ENCODE measurements at places on chromosomes 5 and 9. TPM values are rescaled to one million over a fixed set of nuclear protein-coding genes. Genes with fewer than 3 reads are reported as not detected.

GRCh38 chr5:91484662-91485061, 101.5 kb upstream of the ARRDC3 start:
- H3K4me1 ChIP-seq, result peaks cover 1% of the 10 kb centered on the region
- H3K27me3 ChIP-seq, result peaks cover 2% of the 10 kb centered on the region
- no peak for DNase-seq
- no peak overlapping the region for H3K27ac ChIP-seq
- H3K4me3 ChIP-seq, result no peak overlapping the region

Gene ICE1
- 34.5 TPM for total RNA-seq

DNA sequence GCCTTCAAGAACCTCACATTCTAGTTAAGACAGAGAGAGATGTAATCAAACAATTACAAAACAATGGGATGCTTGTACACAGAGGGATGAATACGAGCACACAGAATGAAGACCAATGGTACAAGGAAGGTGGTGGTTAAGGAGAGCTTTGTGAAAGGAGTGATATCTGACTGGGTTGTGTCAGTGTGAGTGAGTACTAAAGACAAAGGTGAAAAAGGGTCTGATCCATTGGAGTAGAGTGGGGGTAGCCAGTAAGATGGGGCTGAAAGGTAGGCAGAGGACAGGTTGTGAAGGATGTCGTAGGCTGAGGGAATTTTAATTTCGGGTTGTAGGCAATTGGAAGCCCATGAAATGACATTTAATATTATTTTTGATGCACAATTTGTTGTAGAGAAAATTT, 9.9 kb downstream of the RBM18 start:
- peaks cover 18% of the 10 kb centered on the region for H3K36me3 ChIP-seq
- no peak overlapping the region for H3K4me3 ChIP-seq
- H3K4me1 ChIP-seq, result peaks cover 2% of the 10 kb centered on the region
- no peaks in the 10 kb centered on the region for H3K27me3 ChIP-seq

DNA sequence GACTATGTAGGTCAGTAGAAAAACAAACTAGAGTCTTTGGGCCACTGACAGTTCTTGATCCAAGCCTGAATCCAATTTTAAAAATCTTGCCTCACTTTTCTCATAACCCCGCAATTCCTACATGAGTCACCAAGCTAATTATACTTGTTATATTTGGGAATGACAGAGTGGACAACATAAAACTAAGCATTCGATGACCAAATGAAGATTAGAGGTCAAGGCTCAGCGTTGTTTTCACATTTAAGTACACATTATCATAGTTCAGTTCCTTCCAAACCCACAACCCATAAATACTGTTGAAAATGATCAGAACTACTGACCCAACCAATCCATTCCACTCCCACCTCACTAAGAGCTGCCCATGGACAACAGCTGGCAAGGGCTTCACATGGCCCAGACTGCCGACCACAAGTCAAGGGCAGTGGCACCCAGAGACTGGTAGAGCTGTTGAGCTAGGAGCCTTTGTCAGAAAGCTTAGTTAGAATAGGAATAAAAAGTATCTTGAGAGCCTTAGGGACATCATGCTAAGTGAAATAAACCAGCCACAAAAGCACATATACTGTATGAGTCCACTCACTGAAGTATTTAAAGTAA, 64.2 kb downstream of the MYO10 start:
- H3K27ac ChIP-seq, result no peak overlapping the region
- no peaks in the 10 kb centered on the region for H3K27me3 ChIP-seq
- H3K4me3 ChIP-seq, result no peak overlapping the region
- H3K4me1 ChIP-seq, result no peaks in the 10 kb centered on the region

Gene PCDHGB3
- 0.82 TPM for total RNA-seq

Gene EXOSC2
- total RNA-seq, result 57.2 TPM

DNA sequence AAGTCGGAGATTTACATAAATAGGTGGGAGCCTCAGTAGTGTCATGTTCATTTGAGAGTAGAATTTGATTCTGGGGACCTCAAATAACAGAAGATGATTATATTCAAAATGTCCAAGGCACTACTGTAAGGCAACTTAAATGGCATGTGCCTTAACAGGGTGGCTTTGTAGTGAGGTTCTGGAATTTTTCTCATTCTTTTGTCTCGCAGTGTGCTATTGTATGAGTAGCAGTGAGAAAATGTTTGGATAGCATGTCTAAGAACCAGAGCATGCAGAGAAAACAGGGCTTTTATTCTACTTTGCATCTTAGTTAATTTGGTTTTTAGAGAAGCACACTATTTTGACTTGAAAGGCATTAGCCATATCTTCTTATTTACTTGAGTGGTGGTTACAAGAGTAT, 25.0 kb downstream of the MAST4 start:
- H3K36me3 ChIP-seq, result peaks cover 6% of the 10 kb centered on the region
- DNase-seq, result no peak
- peaks cover 19% of the 10 kb centered on the region for H3K27me3 ChIP-seq
- peak overlapping the region; percentile 9 for H3K4me3 ChIP-seq

DNA sequence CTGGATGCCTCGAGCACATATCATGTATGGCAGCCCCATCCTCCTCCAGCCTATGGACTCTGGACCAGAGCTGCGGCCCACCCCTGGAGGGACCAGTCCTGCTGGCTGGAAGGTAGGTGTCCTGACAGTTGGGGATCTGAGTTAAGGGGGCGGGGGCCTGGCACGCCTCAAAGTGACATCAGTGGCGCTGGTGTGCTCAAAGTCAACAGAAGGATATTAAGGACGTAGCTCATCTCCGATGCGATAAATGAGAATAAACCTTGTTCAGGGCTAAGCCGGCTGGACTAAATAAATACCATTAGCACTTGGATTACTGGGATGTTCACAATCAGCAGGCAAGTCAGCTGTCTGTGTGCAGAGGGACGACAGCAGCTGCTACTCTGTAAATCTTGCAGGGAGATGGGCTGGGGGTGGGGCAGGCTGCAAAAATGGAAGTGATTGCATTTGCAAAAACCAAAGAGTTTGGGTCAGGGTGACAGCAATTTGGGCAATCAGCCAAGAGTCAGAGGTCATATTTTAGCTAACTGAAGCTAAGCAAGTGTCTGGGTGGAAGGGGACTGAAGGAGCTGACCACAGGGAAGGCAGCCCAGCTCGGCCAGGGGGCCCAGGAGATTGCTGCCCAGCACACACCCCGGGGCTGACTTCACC, 80.0 kb upstream of the LRRTM2 start:
- H3K27me3 ChIP-seq, result no peaks in the 10 kb centered on the region
- no peak for DNase-seq
- no peak overlapping the region for H3K27ac ChIP-seq
- H3K4me1 ChIP-seq, result peaks cover 11% of the 10 kb centered on the region

Gene SHOC1
- total RNA-seq, result not detected

GRCh38 chr9:10341057-10341456, 271.7 kb downstream of the PTPRD start:
- H3K4me3 ChIP-seq, result no peak overlapping the region
- H3K27me3 ChIP-seq, result no peaks in the 10 kb centered on the region
- no peaks in the 10 kb centered on the region for H3K4me1 ChIP-seq
- no peak overlapping the region for H3K27ac ChIP-seq
- DNase-seq, result no peak
- H3K36me3 ChIP-seq, result no peaks in the 10 kb centered on the region

Gene EMB
- total RNA-seq, result 188 TPM

- no peaks in the 10 kb centered on the region for H3K36me3 ChIP-seq
- H3K4me1 ChIP-seq, result peaks cover 8% of the 10 kb centered on the region
- peaks cover 55% of the 10 kb centered on the region for H3K27me3 ChIP-seq
- no peak for DNase-seq
Measured at GRCh38 chr5:73120222-73121118, at the start of gene TMEM171. TSS of gene TMEM171 (plus strand) at chr5:73120575. CDS start at chr5:73123374, 2,799 bp downstream.

DNA sequence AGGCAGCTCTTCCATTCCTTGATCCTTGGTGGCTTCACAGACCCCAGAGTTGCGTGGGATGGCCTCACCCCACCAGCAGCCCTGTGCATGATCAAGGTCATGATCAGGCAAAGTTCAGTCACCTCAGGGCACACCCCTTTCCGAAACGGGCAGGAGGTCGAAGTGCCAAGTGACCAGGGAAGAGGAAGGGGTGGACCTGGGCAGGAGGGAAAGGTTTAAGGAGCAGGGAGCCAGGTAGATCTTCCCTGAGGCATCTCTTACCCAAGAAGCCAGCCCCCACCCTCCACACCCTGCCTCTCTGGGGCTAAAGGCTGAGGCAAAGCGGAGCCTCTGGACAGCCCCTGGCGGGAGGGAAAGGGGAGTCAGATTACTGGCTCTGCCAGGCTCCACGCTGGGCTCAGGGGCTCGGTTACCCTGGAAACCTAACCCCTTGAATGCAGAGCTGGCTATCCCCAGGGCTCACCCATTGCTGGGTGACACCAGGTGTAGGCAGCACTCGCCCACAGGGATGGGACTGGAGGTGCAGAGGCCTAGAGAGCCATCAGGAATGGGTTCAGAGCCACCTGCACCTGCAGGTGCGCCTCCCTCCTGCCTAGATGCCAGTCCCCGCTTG, 3.6 kb downstream of the MGAT4B start:
- no peak overlapping the region for H3K4me3 ChIP-seq
- peak overlapping the region; percentile 68 for H3K27ac ChIP-seq
- H3K4me1 ChIP-seq, result peaks cover 28% of the 10 kb centered on the region

GRCh38 chr5:22560147-22560546, 293.0 kb downstream of the CDH12 start:
- no peaks in the 10 kb centered on the region for H3K27me3 ChIP-seq
- no peak for DNase-seq
- H3K4me3 ChIP-seq, result no peak overlapping the region
- no peaks in the 10 kb centered on the region for H3K4me1 ChIP-seq

- H3K27me3 ChIP-seq, result no peaks in the 10 kb centered on the region
- no peaks in the 10 kb centered on the region for H3K36me3 ChIP-seq
- H3K4me1 ChIP-seq, result peaks cover 8% of the 10 kb centered on the region
- DNase-seq, result no peak
- H3K27ac ChIP-seq, result no peak overlapping the region
Measured at GRCh38 chr5:5351288-5351979, 71.0 kb upstream of the ICE1 start.
